ENCODE measurements at places on chromosomes 2 and 18. TPM values are rescaled to one million over a fixed set of nuclear protein-coding genes. Genes with fewer than 3 reads are reported as not detected.

The CAPN14 gene
- 0.17 TPM for total RNA-seq

The HRH4 gene
- under 0.01 TPM for total RNA-seq

- peak; percentile 99 for DNase-seq
- H3K27me3 ChIP-seq: no peaks in the 10 kb centered on the region
- no peak overlapping the region for H3K4me3 ChIP-seq
Observed at GRCh38 chr2:39492095-39492590, 55.1 kb upstream of the MAP4K3 start.

DNA sequence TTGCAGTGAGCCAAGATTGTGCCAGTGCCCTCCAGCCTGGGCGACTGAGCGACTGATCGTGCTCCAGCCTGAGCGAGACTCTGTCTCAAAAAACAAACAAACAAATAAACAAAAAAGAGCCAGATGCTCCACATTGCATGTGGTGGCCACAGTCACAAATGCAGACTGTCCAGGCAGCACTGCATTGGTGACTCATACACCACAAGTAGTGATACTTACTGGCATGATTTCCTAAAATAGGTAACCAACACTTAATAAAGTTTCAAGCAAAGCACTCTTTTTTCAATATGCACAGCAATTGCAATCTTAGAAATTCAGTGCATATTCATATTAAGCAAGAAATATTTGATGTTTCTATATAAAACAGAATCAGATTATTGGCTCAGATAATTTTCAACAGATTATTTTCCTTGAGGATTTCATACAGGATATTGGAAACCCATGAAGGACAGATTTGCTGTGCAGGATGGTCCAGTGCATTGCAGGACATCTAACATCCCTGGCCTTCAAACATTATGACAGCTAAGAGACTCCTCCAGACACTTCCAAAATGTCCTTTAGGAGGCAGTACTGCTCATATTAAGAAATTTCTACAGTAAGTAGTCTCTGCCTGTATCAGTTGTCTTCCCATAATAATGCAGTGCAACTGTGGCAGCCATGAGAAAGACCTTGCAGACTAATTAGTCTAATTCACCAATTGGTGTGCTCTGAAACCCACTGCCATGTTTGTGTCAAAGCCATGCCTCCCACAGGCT, 10.5 kb upstream of the SLC1A4 start:
- peak; percentile 76 for DNase-seq
- no peak overlapping the region for H3K4me3 ChIP-seq
- H3K27me3 ChIP-seq: no peaks in the 10 kb centered on the region
- no peak overlapping the region for H3K27ac ChIP-seq
- H3K36me3 ChIP-seq: no peaks in the 10 kb centered on the region

GRCh38 chr2:173983391-173983871, 18.3 kb upstream of the SP3 start:
- no peaks in the 10 kb centered on the region for H3K27me3 ChIP-seq
- no peak overlapping the region for H3K27ac ChIP-seq
- H3K36me3 ChIP-seq: no peaks in the 10 kb centered on the region
- no peak overlapping the region for H3K4me3 ChIP-seq
- DNase-seq: peak; percentile 39

GRCh38 chr2:241636182-241637017, 558 bp downstream of the THAP4 start:
- no peaks in the 10 kb centered on the region for H3K4me1 ChIP-seq
- H3K36me3 ChIP-seq: peaks cover 14% of the 10 kb centered on the region
- peak; percentile 32 for DNase-seq
- H3K4me3 ChIP-seq: peak overlapping the region; percentile 85
- peak overlapping the region; percentile 50 for H3K27ac ChIP-seq

- peak overlapping the region; percentile 73 for H3K4me3 ChIP-seq
- no peaks in the 10 kb centered on the region for H3K27me3 ChIP-seq
- no peak overlapping the region for H3K27ac ChIP-seq
- DNase-seq: peak; percentile 29
- no peaks in the 10 kb centered on the region for H3K4me1 ChIP-seq
- H3K36me3 ChIP-seq: no peaks in the 10 kb centered on the region
Observed at GRCh38 chr2:203018181-203018580, 3.5 kb downstream of the NBEAL1 start.

DNA sequence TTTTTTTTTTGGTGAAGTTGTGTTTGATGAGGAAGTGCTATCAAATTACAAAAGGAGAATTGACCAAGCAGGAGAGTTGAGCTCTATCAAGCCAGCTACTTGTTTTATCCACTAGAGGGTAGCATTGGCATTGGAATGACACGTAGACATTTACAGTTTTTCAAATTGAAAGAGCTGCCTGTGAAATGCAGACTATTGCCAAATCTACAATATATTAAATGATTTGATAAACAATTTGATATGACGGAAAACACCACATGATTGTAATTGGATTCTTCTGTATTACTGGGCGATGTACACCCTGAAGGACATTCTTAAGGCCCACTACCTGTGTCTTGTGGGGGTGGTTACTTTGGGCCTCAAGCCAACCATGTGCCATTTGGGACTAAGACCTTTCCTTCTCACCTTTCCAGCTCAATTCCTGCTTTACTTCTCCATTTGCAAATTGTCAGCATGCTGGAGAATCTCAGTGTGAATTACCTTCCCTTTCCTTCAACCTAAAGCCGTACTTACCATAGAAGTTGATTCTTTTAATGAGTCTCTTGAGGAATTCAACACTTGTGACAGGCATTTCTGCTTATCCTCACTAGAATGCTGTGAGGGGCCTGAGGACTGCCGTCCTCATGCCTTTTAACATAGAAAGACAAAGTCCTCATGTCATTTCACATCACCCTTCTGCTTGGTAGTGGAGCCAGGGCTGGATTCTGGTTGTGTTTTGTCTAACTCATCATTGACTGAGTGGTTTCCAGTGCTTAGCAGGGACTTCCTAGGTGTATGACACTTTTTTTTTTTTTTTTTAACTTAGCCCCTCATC, 134.8 kb upstream of the THUMPD2 start:
- H3K36me3 ChIP-seq: no peaks in the 10 kb centered on the region
- no peak overlapping the region for H3K27ac ChIP-seq
- no peaks in the 10 kb centered on the region for H3K27me3 ChIP-seq
- H3K4me3 ChIP-seq: no peak overlapping the region

- H3K27ac ChIP-seq: no peak overlapping the region
- DNase-seq: peak; percentile 80
- H3K27me3 ChIP-seq: no peaks in the 10 kb centered on the region
- no peaks in the 10 kb centered on the region for H3K36me3 ChIP-seq
Observed at GRCh38 chr18:69951182-69951581, 3.5 kb upstream of the CD226 start.
